T47D (cell line): ENCODE measurements at places on chromosomes 3 and 15.

DNA sequence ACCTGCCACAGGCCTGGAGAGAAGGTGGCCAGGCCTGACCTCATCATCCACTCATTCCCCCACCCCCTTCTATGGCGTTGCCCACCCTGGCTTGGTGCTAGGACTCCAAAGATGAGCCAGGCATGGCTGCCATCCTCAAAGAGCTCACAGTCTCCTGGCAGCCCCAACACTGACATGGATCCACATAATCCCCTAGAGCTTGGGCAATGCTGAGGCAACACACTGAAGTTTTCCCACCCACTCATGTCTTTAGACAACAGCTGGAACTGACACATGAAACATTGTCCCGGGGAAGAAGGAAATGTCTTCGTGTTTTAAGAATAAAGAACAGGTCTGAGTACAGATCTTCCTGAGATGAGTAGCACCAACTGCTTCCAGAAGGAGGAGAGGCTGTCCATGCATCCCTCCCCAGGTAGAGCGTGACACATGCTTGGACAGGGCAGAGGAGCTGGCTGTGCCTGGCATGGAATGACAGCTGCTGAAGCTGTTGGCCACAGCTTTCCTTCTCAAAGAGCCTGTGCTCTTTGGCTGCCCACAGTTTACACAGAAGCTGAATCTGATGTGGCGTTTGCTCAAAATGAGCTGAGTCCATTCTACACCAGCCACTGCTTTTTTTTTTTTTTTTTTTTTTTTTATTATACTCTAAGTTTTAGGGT, 70.1 kb downstream of the HOMER2 start:
- no peak for DNase-seq

DNA sequence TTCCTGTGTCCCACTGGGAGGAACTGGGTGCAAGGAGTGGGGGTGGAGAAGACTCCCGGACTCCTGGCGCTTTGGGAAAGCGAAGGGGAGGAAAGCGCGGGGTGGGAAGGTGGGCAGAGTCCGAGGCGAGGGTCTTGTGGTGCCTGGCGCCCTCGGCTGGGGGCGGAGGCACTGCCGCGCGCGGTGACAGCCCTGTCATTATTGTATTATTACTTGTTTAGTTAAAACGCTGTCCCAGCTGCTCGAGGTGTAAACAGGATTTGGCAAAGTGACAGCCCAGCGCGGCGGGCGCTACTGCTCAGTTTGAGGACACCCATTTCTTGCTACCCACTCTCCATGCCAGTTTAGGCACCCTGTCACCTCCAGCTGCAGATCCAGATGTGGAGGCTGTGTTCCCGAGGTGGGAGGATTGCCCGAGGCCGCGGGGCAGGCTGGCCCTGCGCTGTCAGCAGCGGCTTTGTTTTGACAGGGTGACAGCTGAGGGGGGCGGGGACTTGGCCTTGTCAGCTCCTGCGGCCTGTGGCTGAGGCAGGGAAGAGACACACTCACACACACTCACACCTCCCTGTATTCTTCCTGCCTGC, 1.0 kb downstream of the KAT2B start:
- DNase-seq, result peak; percentile 80

DNA sequence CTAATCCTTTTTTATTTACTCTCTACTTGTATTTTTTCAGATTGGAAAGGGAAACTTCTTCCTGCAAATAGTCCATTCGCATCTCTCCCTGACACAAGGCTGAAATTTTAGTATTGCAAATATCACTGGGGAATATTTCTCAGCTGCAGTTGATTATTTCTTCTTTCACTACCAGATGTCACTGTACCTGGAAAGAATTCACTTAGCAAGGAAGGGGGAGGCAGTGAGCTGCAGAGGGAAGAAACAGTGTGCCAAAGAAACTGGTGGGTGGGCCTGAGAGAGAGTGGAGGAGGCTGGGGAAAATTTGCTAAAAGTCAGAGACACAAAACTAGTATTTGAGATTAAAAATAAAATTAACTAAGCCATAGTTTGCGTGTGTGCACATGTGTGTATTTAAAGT, 142.3 kb upstream of the STT3B start:
- DNase-seq, result no peak

GRCh38 chr3:165254812-165255211, 58.6 kb upstream of the SLITRK3 start:
- DNase-seq, result peak; percentile 86

GRCh38 chr3:13860001-13860400, 19.9 kb downstream of the WNT7A start:
- no peak for DNase-seq

DNA sequence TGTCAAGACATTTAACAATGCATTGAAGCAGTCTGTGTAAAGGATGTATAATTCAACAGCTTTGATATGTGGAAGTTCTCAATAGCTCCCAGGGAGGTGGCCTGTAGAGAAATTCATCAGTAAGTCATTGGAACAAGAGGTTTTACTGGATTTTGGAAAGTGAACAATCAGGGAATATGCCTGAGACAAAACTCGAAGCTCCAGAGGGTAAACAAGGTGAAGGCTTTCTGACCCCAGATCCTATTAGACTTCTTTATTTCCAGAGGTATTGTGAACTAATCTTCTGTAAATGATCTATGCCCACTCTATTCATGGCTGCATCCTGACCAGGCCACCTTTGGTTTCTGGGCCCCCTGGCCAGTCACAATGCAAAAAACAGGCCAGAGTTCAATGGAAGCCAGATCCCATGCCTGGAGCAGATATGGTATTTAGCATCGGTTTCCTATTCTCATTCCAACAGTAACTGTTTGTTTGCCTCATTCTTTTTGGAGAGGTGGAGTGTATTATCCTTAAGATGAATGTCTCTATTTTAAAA, 177.3 kb downstream of the SATB1 start:
- DNase-seq, result peak; percentile 25
